ENCODE measurements at places on chromosomes 1 and 21.
A peak's percentile ranks its signal among the peaks of the same experiment; 100 is the strongest.

GRCh38 chr1:209655411-209656231, 3.4 kb upstream of the LAMB3 start:
- no peak for DNase-seq

DNA sequence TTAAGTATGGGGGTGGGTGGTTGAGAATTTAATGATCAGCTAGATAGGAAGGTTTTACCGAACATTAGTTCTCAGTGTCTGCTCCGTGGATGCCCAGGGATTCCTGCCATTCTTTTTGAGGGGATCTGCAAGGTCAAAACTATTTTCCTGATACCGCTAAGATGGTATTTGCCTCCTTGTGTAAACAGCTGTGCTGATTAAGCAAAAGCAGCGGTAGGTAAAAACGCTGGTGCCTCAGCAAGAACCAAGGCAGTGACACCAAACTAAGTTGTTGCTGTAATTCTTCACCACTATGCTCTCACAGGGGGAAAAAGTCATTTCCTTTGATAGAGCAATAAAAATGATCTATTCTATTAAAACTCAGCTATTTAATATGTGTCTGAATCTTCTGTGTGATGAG, 229.0 kb downstream of the FMN2 start:
- DNase-seq, result no peak

GRCh38 chr1:203250911-203251310, 21.4 kb upstream of the CHIT1 start:
- no peak for DNase-seq

DNA sequence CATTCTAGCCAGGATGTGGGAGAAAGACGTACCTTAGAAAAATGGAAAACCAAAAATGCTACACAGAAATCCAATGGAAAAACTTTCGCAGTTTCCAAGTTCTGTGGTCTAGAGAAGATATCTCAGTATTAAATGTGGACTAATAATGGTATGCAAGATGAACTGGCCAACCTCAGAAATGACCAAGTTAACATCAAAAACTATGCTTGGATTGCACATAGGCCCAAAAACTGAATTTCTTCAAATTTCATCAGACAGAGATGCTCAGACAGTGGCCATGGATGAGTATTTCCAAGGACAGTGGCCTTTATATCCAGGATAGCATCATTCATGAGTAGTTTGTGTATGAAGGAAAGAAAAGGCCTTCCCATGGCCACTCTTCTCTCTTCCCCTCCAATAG, 132.2 kb downstream of the TIAM1 start:
- no peak for DNase-seq

DNA sequence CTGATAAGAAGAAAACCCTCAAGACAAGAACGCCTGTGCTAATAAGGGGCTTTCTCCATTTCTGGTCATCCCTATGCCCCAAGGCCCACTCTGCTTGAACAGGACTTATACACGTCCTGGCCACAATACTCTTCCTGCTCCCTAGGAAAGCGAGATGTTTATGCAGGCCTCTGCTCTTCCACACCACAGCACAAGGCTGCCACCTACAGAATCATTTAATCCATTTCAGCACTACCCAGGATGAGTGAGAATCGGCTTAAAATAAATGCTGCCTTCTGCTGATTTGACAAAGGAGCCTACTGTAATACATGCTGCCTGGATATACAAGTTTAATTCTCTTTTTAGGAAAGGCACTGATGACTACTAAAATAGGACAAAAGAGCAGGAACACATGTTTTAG, 29.4 kb downstream of the FRRS1 start:
- peak; percentile 75 for DNase-seq
